ENCODE measurements at places on chromosomes 7 and 10. TPM values are rescaled to one million over a fixed set of nuclear protein-coding genes. Genes with fewer than 3 reads are reported as not detected.

The OR6B1 gene
- not detected for polyA plus RNA-seq

The PKD1L1 gene
- polyA plus RNA-seq = 0.10 TPM

The C10orf71 gene
- polyA plus RNA-seq = not detected

The HMX3 gene
- not detected for polyA plus RNA-seq

The SPDYE9 gene
- polyA plus RNA-seq = not detected

The ABCB4 gene
- 0.18 TPM for polyA plus RNA-seq

The NPTX2 gene
- polyA plus RNA-seq = 1.2 TPM

The EBF3 gene
- not detected for polyA plus RNA-seq

The SEPHS1 gene
- 79.8 TPM for polyA plus RNA-seq

The FLNC gene
- 43.7 TPM for polyA plus RNA-seq
